ENCODE measurements at places on chromosomes 4 and X.

DNA sequence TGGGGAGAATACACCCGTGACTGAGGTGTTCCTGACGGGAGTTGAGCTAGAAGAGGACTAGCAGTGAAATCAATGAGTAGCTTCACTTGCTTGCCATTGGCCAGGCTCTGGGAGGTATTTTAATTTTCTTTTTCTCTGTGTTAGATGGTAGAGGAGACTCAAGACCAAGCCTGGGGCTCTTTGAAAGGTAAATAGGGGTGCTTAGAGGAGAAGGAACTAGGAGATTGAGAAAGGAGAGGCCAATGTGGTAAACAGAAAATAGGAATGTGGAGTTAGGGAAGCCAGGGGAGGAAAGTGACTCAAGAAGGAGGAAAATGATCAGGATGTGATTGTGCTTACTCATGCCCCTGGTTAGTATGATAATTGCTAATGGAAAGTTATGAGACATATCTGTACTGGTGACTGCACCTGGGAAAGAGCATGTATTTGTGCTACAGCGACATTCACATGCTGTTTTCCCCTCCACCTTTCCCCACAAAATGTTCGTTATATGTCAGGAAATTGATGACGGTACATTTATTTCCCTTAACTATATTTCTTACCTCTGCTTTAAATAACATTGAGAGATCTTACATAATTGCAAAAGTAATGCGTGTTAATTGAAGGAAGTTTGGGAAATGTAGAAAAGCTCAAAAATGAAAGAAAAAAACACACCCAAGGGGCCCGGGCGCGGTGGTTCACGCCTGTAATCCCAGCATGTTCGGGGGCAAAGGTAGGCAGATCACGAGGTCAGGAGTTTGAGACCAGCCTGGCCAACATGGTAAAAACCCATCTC lies 16.9 kb upstream of the LRBA start:
- no peak for DNase-seq

GRCh38 chrX:17527135-17527701 lies 152.2 kb downstream of the NHS start:
- no peak for DNase-seq

GRCh38 chrX:107747596-107748161 lies 27.9 kb downstream of the TSC22D3 start:
- peak; percentile 81 for DNase-seq

GRCh38 chr4:122099896-122100295 lies 52.2 kb upstream of the BLTP1 start:
- DNase-seq, result no peak

DNA sequence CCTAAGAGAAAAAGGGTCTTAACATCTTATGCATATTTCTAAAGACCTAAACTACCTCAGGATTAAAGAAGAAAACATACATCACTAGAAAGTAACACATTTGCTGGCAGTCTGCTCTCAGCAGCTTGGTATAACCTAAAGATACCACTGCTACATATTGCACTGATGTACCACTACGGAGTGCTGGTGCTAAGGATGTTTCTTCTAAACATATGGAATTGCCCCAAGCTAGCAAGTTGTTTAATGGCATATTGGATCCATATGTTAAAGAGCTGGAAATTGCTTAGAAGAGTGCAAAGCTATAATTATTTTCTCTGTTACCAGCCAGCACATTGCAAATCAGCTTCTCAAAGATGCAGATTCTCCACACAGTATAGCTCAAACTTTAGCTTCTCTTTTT lies 436.5 kb upstream of the GALNTL6 start:
- no peak for DNase-seq

DNA sequence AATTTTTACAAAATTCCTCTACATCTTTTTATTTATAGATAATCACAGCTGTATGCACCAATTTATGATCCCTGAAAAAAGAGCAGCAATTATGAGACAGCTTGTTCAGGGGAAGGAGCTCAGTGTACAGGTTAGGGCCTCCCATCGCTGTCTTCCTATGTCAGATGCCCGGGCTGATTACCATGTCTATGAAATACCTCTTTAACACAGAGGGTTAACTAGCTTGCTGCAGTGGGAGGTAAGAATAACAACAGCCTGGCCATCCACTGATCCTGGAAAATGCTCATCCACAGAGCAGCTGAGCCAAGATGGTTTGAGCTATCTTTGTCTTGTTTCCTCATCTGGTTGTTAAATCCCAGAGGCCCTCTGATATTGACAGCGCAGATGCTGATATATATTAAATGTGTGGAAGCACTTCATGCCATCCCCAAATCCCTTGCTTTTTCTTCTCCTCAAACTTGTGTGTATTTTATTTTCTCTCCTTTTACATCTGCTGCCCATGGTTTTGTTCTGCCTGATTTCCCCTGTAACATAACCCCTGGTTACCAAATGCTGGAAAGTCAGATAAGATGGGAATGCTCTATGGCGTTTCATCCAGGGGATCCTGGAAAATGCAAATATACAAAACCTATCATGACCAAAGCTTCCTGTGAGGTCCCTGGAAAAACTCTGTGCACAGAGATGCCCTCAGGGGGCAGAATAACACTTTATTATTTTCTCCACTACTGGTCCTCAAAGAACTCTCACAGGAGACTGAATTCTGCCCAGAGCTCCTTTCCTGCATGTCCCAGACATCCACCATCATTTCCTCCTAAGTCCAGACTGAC lies 85.8 kb upstream of the PUDP start:
- DNase-seq, result no peak

GRCh38 chr4:99156992-99157391 lies 12.9 kb upstream of the ADH4 start:
- no peak for DNase-seq

- DNase-seq, result no peak
These were observed 93.8 kb downstream of the APBB2 start for GRCh38 chr4:41120297-41121217.

DNA sequence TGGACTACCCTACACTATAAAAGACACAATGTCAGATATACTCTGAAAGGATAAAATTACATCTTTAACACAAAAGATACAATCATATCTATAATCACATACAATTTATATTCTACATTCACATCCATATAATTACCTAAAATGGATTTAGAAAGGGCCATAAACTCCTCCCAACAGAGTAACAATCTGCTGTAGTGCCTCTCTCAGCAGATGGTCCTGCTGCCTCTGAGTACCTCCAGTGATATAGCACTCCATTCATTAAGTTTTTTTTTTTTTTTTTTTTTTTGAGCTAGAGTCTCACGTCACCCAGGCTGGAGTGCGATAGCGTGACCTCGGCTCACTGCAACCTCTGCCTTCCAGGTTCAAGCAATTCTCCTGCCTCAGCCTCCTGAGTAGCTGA lies 7.4 kb downstream of the ANKRD37 start:
- DNase-seq, result peak; percentile 73

GRCh38 chrX:108055546-108055945 lies 10.7 kb downstream of the VSIG1 start:
- DNase-seq, result no peak

GRCh38 chr4:52889354-52889753 lies 27.2 kb downstream of the RASL11B start:
- no peak for DNase-seq

- no peak for DNase-seq
These were observed 12.5 kb upstream of the CRLF2 start for GRCh38 chrX:1224954-1225353.

- no peak for DNase-seq
These were observed 16.9 kb downstream of the MFAP3L start for GRCh38 chr4:170009291-170009690.

DNA sequence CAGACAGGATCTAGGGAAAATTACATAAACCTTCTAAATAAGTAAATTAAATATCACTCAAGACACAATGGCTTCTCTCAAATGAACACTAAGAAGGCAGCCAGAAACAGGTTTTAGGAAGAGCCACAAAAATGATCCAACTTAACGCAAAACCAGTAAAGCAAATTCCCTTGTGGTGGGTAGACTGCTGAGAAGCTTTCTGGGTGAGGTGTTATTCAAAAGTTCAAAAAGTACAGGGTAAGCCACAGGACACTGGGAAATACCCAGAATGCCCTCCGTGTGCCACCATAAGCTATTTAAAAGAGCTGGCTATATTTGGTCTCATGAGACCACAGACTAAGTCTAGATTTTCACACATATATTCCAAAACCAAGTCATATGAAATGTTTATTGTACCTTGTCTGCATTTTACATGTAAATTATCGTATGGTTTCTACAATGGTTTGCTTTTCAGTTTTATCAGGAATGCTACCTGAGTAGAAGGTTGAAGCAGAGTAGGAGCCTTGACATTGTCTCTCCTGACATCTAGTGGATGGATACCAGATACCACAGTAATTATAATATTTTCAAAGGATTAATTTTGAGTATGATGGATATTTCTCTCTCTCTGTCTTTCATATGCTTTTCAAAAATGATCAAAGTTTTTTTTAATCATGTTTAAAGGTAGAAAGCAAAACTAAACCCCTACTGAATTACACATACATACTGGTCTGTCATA lies 109.3 kb upstream of the KLHL13 start:
- peak; percentile 47 for DNase-seq

DNA sequence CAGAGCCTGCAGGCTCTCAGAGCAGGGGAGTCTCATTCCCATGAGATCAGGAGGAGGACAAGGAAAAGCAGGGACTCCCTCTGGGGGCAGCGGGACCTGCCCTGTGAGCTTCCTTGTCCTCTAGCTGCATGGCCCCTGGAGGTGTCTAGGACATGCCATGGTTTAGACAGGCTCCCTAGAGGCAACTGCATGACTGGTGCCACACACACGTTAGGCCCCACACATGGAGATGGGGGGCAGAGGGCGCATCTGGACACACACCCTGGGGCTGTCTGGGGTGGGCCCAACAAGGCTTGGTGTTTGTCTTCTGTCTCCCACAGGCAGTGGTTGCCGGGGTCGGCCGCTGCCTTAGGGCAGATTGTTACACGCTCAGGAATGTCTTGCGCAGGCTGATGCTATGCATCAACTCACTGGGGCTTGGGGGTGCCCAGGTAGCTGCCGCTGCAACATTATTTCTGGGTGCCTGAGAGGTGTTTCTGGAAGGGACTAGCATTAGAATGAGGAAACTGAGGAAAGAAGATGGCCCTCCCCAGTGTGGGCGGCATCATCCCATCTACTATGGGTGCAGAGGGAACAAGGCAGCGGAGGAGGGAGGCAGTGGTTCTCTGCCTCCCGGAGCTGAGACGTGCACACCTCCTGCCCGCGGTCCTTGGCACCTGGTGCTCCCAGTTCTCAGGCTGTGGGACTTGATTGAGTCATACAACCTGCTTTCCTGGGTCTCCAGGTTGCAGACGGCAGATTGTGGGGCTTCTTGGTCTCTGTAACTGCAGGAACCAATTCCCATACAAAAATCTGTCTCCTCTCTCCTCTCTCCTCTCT lies 32.1 kb upstream of the GPR78 start:
- DNase-seq, result no peak

DNA sequence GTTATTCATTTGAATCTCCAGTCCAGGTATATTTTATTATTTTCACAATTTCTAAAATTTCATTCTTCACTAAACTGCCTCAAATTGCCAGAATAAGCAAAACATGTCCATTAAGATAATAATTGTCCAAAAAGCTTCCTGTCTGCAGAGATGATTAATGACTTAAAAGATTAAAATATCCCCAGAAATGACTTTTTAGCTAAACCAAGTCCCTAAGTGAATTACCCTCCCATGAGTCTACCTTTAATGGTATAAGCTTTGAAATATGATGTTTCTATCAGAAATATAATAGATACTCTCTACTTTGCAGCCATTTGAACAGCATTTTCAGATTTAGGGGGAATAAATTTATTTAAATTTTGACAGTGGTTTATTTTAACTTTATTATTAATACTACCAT lies 289.2 kb upstream of the EMCN start:
- DNase-seq, result no peak

DNA sequence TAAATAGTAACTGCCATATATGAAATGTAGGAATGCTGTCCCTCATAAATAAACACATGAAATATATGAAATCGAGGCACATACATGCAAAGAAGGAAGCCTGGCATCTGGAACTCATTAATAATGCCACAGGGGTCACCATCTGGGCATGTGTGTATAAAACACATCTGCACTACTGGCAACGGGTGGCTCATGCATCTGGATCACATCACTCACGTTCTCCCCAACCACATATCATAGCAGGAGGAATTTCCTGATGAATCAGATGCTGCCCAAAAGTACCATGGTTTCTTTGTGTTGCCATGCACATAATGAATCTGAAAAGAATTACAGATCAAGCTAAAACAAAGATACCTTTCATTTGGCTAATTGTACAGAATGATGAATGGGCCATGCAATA lies 28.6 kb downstream of the RNF175 start:
- DNase-seq, result no peak

DNA sequence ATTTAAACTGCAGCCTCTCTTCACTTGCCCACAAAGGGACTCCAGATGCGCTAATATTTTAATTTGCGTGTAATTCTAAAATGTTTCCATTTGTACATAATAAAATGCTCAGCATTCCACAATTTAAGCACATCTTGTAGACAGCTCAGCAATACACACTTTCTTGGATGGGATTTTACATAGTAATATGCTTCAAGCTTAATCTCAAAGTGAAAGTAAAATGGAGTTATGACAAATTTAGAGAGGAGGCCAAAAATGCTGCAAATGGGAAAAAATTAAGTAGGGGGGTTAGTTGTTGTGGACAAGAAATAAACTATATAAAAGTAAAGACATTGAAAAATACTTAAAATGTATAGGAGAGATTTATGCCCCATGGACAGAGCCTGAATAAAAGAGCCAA lies 149.1 kb downstream of the FBXO8 start:
- no peak for DNase-seq

- peak; percentile 18 for DNase-seq
These were observed 734 bp upstream of the GALNT7 start for GRCh38 chr4:173167758-173168395.

DNA sequence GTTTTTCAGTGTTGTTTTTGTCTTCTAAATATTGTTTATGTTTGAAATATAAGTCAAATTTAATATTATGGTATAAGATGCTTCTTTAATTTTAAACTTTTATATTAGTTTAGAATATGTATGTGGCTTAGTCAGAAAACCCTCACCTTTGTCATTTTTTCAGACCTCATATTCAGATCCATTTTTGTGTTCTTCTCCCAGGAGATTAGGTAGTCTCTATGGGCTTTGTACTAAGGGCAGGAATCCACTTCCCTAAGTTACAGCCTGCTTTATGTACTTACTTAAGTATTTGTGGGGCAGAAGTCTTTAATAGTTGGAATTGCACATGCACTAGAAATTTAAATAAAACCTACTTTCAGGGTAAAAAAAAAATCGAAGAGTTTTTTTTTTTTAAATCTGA lies 63.5 kb upstream of the TENM3 start:
- DNase-seq, result no peak
